Islet precursor cell (in vitro differentiated cells): ENCODE measurements at places on chromosomes 13 and 19.

DNA sequence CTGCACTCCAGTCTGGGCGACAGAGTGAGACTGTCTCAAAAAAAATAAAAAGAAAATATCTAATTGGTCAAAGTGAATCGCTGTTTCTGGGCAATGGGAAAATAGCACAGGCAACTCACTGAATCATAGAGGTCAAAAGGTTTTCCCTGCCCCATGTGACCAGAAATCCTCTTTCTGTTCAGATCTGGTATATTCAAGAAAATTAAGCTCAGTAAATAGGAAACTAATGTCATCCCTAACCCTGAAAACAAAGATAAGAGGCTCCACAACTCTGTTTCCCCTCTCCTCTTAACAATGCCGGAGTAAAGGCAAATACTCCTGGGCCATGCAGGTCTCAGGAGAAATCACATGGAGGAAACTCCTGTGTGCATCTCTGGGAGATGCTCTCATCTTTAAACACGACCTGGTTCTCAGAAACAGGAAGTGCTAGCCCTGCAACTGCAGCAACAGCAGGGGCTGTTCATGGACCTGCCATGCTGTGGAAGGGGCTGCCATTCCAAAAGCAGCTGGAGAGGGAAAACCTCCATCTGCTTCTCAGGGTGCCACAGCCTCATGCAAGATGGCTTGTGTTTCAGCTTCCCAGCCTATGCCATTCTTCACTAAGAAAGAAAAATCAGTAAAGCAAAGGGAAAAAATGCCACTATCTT lies 47.5 kb upstream of the SLC7A9 start:
- DNase-seq: no peak

- DNase-seq: no peak
Measured at GRCh38 chr19:6577476-6578125, 13.3 kb downstream of the CD70 start.

- no peak for DNase-seq
Measured at GRCh38 chr13:67421475-67421874, 191.3 kb upstream of the PCDH9 start.

- DNase-seq: no peak
Measured at GRCh38 chr13:109906976-109907375, 120.6 kb upstream of the IRS2 start.

- peak; percentile 95 for DNase-seq
Measured at GRCh38 chr19:55369653-55370304, 484 bp downstream of the IL11 start.

DNA sequence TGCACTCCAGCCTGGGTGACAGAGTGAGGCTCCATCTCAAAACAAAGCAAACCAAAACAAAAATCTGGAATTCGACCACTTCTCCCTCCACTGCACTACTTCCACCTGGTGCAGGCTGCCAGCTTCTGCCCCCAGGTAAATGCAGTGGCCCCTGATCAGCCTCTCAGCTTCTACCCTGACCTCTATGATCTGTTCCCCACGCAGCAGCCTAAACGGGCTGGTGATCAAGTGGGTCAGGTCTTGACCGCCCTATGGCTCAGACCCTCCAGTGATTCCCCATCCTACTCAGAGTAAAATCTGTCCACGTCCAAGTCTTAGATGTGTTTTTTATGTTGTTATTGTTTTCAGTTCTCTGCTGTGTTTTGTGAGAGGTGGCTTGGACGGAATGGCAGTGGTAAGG lies 163.9 kb downstream of the KCTD15 start:
- no peak for DNase-seq
